Upper lobe of left lung (tissue), 6 donors: ENCODE measurements at places on chromosomes 1 and 21.
A peak's percentile ranks its signal among the peaks of the same experiment; 100 is the strongest.

DNA sequence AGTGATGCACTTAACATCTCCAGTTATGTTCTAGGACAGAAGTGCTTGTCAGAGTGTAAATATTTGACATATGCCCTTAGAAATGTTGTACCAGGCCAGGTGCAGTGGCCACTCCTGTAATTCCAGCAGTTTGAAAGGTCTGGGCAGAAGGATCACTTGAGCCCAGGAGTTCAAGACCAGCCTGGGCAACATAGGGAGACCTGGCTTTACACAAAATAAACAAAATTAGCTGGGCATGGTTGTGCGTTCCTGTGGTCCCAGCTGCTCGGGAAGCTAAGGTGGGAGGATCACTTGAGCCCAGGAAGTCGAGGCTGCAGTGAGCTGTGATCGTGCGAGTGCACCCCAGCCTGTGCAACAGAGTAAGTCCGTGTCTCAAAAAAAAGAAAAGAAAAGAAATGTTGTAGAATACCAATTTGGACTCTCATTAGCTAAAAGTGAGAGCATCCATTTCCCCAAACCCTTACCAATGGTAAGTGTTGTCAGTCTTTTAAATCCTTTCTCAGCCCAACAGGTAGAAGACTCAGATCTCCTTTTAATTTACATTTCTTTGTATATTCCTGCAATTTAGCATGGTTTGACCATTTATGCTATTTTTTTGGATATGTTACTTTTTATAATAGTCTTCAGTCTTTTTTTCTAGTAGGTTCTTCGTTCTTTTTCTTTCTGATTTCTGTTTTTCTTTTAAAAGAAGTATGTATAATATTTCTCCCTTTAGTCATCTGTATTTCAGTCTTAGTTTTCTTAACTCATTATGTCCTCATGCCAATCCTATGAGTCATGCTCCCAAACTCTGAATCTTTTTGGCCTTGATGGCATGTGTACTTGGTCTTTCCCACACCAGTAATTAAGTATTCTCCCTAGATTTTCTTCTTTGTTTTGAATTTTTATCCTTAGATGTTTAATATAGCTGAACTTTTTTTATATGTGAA lies 74.4 kb downstream of the CAMTA1 start:
- peak; percentile 72 for DNase-seq

DNA sequence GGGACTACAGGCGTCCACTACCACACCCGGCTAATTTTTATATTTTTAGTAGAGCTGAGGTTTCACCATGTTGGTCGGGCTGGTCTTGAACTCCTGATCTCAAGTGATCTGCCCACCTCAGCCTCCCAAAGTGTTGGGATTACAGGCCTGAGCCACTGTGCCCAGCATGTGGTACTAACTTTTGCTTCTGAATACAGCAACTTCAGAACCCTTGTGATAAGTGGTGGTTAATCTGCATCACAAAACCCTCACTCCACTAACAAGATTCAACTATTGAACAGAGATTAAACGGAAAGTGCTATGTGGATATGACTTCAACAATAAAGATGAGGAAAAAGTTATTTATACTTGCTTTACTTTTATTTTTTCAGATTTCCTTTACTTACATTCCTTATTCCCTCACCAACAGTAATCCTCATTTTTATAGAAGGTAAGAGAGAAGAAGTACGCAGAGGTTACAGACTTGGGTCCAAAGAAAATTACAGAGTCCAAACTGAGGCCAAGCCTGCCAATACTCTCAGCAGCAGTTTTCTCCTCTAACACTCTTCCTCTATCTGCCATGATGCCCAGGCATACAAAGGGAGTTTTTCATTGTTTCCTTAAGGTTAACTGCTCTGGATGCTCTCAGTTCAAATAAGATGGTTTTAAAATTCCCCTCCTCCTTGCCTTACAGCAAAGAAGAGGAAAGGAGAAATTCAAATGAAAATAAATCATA lies 44.3 kb downstream of the SLC16A1 start:
- DNase-seq: no peak

DNA sequence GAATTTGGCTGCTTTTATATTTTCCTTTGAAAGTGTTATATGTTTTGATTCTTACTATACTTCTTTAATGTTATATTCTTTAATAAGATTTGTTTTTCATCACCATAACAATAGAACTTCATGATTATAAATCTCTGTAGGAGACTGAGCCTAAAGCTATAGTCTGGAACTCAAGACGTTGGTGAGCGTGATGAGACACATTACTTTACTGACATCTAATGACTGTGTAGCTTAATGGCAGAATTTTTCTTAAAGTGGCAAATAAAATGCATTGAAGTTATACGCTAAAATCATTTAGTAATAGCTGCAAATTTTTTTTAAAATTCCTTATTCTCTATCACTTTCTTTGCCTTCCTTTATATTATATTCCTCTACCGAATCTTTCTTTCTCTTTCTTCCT lies 56.1 kb upstream of the HAO2 start:
- no peak for DNase-seq

DNA sequence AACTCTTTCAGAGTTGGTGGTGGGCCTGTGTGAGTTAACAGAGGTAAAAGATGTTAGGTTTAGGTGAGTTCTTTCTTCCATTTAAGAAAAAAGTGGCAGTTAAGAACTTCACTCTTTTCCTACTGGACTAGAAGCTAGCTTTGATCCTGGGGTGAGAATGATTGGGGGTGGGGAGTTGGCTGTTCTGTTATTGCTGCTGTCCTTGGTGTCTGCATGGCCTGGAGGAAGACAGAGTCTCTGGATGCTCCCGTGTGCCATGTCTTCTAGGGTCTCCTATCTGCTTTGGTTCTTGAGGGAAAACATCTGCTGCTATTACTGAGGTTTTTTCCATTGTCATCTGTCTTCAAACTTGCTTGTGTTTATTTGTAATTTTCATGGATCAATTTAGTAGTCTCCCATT lies 275.7 kb downstream of the HLX start:
- DNase-seq: no peak

GRCh38 chr1:201538612-201539551 lies at the start of gene NAV1:
NAV1 (plus strand) TSS chr1:201539127; CDS start chr1:201622885, 83,758 bp downstream.
- DNase-seq: peak; percentile 59

DNA sequence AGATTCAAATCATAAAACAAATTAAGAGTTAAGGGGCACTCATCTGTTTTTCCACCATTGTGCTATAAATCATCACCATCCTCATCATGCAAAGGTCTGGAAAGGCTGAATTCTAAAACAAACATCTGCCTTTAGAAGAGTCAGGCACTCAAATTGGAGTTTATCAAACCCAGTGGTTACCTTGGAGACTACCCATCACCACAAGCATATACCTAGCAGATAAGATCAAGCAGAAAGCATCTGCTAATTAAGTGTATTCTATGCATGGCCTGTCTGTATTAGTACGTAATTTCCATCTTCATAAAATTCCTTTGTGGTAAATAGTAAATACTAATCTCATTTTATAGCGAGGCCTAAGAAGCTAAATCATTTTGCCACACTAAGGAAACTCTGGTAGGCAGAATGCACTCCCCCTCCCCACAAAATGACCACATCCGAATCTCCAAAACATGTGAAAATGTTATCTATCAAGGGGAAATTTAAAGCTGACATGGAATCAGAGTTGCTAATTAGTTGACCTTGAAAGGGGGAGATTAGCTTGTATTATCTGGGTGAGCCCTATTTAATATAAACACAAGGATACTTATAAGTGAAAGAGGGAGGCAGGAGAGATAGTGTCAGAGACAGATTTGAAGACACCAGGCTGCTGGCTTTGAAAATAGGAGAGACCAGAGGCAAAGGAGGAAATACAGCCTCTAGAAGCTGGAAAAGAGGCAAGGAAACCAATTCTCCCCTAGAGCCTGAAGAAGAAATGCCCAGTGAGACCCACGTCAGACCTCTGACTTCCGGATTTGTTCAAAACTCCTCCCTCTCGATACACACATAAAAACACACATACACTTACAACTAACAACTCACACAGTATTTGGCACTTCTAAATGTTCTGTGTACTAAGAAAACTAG lies 23.2 kb downstream of the ARID4B start:
- no peak for DNase-seq

DNA sequence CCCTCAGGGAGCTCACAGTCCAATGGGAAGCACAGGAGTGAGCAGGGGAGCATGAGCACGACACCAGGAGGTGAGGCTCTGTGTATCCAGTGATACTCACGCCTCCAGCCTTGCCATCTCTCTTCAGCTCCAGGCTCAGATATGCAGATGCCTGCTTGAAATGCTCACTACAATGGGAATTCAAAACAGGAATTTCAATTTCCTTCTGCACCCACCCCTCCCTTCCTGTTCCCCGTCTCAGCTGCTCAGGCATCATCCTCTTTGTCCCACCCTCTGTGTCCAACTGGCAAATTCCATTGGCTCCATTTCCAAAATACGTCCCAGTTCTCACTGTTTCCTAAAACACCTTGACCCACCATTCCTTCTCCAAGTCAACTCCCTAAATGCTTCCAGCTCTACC lies 58.9 kb downstream of the FBXO2 start:
- no peak for DNase-seq

DNA sequence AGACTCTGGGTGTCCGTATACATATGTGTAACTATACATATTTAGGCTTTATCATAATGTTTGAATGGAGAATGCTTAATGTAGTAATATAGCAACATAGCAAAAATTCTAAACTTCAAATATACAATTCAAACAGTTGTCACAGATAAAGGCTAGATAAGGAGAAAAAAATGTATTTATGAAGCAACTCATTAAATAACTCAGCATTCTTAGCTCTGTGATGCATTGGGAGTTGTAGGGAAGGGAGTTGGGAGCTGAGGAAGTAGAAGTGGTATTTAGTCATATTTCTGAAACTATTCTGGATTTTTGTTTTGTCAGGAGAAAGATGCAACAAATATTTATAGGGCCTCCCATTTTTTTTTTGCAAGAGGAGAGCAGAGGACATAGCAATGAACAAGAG lies 197.8 kb downstream of the PBX1 start:
- DNase-seq: no peak

DNA sequence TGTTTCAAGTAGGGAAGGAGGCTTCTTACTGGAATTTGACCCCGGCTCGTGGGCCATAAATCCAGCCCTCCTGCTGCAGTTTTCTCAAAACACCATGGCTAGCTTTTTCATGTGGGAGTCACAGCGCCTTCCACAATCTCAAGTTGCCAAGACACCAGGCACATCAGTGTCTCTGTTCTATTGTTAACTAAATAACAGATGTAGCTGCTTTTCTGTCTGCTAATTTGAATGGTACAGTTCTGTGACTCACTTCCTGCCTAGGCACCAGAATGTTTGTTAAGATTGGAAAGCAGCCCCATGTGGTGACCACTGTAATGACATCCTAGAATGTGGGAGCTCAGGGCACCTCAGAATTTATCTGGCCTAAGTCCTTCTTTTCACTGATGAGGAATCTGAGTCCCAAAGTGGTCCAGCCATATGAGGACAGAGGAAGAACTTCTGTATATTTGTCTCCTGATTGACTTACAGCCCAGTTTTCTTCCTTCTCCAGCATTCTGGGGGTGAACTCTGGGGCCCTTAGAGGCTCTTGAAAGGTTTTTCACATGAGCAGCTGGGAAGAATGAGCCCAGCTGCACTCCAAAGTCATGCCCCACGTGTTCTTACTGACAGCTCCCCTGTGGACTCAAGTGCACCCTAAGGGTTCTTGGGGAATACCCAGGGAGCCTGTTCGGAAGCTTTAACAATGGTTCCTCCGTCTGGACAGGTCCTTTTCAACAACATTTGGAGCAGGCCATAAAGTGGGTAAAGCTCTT lies 27.5 kb downstream of the TRIM45 start:
- peak; percentile 37 for DNase-seq

- no peak for DNase-seq
Measured at GRCh38 chr1:89451011-89451410, 73.6 kb upstream of the LRRC8B start.

- DNase-seq: no peak
Measured at GRCh38 chr1:81437649-81438048, 363.1 kb upstream of the ADGRL2 start.

GRCh38 chr1:163063143-163063542 lies 6.0 kb upstream of the RGS4 start:
- DNase-seq: no peak

GRCh38 chr1:50481142-50481736 lies 58.0 kb upstream of the DMRTA2 start:
- DNase-seq: no peak

DNA sequence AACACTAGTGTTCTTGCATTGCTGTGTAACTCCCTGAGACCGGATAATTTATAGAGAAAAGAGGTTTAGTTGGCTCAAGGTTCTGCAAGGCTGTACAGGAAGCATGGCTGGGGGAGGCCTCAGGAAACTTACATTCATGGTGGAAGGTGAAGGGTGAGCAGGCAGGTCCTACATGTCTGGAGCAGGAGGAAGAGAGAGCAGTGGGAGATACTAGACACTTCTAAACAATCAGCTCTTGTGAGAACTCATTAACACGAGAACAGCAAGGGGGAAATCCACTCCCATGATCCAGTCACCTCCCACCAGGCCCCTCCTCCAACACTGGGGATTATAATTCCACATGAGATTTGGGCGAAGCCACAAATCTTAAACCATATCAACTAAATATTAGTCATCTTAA lies 30.1 kb downstream of the RNF2 start:
- DNase-seq: no peak
